ENCODE measurements at places on chromosomes 5 and 9. TPM values are rescaled to one million over a fixed set of nuclear protein-coding genes. Genes with fewer than 3 reads are reported as not detected.

GRCh38 chr9:28270156-28270555 is 696.9 kb upstream of the C9orf72 start:
- DNase-seq, result no peak

DNA sequence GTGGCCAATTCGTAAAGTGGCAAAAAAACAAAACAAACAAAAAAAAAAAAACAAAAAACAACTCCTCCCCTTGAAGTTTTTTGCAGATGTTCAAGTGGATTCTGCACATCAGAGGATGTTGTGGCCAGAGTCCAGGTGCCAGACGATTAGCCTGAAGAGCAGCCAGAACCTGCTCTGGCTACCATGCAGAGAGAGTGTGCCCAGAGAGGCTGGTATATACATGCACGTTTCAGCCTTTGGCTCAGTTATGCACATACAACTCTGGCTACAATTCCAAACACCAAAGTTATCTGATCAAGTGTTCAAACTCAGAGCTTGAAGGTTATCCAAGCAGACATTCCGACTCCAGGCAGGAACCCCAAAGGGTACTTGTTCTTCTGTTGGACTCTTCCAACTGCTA is 34.7 kb downstream of the GGTA1 start:
- DNase-seq, result no peak

DNA sequence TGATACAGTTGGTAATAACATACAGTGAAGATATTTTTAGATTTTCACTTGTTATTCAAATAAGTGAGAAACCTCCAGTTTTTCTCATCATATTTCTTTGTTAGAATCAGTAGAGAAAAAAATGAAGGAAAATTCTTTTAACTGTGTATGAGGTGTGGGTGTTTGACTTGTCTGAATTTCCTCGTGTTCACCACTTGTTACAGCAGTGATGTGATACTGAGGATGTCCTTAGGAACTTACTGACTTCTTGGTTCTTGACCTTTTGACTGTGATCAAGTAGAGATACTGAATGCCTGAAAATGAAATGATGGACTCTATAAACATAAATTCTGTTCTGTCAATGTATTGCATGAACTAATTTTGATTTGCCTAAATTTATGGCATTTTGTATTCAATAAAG is 10.7 kb downstream of the PBX3 start:
- DNase-seq, result no peak

GRCh38 chr9:7828334-7828733 is 28.8 kb upstream of the DMAC1 start:
- DNase-seq, result no peak

The ADRA1B gene
- 0.92 TPM for polyA plus RNA-seq

The MRPL36 gene
- polyA plus RNA-seq, result 70.9 TPM

All from sigmoid colon (tissue), 7 donors.